Panc1 (cell line): ENCODE measurements at places on chromosomes 2 and 18.

DNA sequence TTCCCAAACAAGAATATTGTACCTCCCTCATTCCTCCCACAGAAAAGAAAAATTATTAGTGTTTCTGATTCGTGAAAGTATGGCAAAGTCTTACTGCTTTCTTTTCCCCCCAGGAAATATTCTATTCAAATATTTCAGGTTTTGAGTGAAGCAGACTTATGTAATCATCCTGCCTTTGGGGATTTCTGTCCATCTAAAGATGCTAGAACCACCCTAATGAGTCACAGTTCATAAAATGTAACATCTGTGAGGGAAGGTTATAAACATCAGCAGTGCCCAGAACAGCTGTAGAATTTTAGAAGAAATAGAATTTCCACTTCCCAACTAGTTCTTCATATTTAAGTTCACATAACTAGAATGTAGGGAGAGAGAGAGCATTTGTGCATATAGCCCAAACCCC is 39.0 kb downstream of the EEF1B2 start:
- H3K36me3 ChIP-seq: no peaks in the 10 kb centered on the region
- no peak for DNase-seq
- H3K4me1 ChIP-seq: no peaks in the 10 kb centered on the region
- no peak overlapping the region for H3K27ac ChIP-seq
- H3K4me3 ChIP-seq: no peak overlapping the region
- H3K27me3 ChIP-seq: no peaks in the 10 kb centered on the region

- no peaks in the 10 kb centered on the region for H3K36me3 ChIP-seq
- no peaks in the 10 kb centered on the region for H3K4me1 ChIP-seq
- H3K27me3 ChIP-seq: no peaks in the 10 kb centered on the region
- no peak for DNase-seq
- H3K27ac ChIP-seq: no peak overlapping the region
Observed at GRCh38 chr2:237113026-237113795, 27.5 kb downstream of the COPS8 start.

- no peak for DNase-seq
- no peak overlapping the region for H3K4me3 ChIP-seq
- no peaks in the 10 kb centered on the region for H3K36me3 ChIP-seq
- H3K27ac ChIP-seq: no peak overlapping the region
- no peaks in the 10 kb centered on the region for H3K4me1 ChIP-seq
Observed at GRCh38 chr2:152234277-152234676, 58.7 kb upstream of the STAM2 start.

DNA sequence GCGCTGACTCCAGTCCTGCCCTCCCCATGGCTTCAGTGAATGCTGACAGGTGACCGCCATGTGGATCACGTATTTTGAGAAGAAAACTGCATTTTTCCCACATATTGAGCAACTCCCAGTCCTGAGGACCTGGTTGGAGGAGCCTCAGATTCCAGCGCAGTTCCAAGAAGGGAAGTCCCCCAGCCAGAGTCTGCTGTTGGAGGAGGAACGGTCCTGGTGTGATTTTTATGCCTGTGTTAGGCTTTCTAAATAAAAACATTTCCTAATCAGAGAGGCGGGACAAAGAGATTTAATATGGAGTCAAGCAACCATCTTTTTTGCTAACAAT is 32.3 kb upstream of the COL6A3 start:
- H3K27ac ChIP-seq: no peak overlapping the region
- DNase-seq: no peak
- no peak overlapping the region for H3K4me3 ChIP-seq
- no peaks in the 10 kb centered on the region for H3K4me1 ChIP-seq

GRCh38 chr18:54958704-54959625 is at the start of gene CCDC68:
Gene CCDC68, minus strand, starts transcription at chr18:54959461. Its CDS starts 16,670 bp downstream, at chr18:54942791.
- H3K27me3 ChIP-seq: no peaks in the 10 kb centered on the region
- no peaks in the 10 kb centered on the region for H3K4me1 ChIP-seq
- DNase-seq: no peak
- H3K27ac ChIP-seq: no peak within 1 kb of the TSS
- H3K4me3 ChIP-seq: peak within 1 kb of the TSS; percentile 37

DNA sequence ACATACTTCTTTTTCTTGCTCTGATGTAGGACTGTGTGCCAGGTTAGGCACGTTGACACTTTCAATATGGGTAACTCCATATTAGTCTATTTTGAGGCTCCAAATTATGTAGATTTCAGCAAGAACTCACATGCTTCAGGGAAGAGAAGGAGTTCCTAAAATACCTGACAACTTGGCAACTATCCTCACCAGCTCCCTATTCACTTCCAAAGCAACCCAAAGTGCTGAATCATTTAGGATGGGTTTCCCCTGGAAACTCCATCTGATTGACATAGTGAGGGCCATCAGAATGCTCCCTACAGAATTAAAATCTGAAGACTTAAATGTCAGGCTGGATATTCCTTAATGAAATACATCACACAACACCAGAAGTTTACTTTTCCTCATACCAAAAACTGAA is 32.5 kb upstream of the NFU1 start:
- H3K4me1 ChIP-seq: no peaks in the 10 kb centered on the region
- DNase-seq: no peak
- no peak overlapping the region for H3K4me3 ChIP-seq
- no peak overlapping the region for H3K27ac ChIP-seq
- no peaks in the 10 kb centered on the region for H3K27me3 ChIP-seq

DNA sequence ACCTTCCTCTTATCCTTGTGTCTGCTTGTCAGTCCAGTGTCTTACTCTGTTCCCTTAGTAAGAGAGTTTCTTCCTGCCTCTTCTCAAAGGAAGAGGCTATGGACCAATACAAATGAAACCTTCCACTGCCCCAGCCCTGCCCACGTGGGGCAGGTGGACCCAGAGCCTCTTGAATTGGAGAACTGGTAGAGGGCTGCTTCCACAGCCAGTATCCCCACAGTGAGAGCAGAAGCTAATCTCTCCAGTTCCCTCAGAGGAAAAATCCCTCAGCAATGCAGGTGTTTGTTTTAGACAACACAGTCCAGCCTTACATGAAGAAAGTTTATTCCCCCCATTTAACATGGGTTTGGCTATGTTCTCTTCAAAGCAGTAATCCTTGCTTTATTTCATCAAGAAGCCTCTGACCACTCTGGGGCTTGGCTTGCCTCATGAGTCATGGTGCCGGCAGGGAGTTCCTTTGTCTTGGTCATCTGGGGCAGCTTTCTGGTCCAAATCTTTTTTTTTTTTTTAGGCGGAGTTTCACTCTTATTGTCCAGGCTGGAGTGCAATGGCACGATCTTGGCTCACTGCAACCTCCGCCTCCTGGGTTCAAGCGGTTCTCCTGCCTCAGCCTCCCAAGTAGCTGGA is 6.5 kb upstream of the CYBRD1 start:
- H3K27me3 ChIP-seq: peaks cover 9% of the 10 kb centered on the region
- no peaks in the 10 kb centered on the region for H3K36me3 ChIP-seq
- no peak overlapping the region for H3K4me3 ChIP-seq
- DNase-seq: no peak
- H3K4me1 ChIP-seq: no peaks in the 10 kb centered on the region
